ENCODE measurements at places on chromosomes 4 and X.

DNA sequence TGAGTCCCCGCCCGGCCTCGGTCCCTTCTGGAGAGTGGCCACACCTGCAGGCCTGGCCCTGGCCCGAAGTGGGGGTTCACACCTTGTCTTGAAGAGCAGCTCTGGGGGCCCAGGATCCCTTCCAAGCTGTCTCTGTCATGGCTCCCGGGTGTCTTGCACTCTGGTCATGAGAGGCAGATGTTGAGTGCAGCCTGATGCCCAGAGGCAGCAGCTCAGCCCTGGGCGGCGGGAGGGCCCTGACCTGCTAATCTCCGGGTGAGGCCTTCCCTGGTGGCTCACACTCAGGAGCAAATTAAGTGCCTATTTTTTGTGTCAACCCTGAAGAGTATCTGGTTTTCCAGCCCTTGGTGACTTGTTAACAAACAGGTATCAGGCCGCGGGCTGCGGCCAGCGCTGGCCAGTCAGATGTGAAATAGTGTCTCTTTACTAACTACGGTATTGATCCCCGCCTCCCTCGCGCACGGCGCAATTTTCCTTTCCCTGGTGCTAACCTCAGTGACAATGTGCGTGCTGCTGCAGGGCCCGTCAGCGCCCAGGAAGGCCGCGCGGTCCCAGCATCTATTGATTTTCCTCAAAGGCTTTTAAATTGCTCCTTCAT is 24.2 kb downstream of the NKX1-1 start:
- no peak for DNase-seq

DNA sequence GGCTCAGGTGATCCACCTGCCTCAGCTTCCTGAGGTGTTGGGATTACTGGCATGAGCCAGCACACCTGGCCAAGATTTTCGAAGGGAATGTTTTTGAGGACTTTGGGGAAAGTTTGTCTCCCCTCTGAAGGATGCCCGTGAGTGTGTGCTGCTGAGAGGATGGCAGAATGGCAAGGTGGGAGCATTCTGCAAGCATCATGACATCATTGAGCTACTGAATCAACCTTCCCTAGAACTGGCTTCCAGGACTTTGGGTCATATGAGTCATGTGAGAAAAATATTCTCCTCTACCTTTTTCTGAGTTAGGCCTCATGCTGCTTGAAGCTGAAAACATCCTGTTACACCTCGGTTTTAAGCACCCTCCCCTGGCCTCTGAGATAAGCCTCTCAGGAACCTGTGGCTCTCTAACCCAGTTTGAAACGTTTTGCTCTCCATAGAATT is 31.0 kb downstream of the TMEM131L start:
- DNase-seq = no peak

GRCh38 chrX:130999360-130999759 is 58.8 kb upstream of the ARHGAP36 start:
- no peak for DNase-seq

DNA sequence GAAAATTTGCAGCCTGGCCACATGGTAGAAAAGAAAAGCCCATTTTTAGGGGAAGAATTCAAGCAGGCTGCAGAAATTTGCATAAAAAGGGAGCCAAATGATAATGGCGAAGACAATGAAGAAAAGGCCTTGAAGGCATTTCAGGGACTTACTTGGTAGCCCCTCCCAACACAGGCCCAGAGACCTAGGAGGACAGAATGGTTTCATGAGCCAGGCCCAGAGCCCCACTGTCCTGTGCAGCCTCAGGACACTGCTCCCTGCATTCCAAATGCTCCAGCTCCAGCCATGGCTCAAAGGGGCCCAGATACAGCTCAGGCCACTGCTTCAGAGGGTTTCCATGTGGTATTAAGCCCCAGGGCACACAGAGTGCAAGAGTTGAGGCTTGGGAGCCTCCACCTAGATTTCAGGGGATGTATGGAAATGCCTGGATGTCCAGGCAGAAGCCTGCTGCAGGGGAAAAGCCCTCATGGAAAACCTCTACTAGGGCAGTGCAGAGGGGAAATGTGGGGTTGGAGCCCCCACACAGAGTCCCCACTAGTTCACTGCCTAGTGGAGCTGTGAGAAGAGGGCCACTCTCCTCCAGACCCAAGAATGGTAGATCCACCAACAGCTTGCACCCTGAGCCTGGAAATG is 271.7 kb upstream of the KLF3 start:
- DNase-seq = no peak

DNA sequence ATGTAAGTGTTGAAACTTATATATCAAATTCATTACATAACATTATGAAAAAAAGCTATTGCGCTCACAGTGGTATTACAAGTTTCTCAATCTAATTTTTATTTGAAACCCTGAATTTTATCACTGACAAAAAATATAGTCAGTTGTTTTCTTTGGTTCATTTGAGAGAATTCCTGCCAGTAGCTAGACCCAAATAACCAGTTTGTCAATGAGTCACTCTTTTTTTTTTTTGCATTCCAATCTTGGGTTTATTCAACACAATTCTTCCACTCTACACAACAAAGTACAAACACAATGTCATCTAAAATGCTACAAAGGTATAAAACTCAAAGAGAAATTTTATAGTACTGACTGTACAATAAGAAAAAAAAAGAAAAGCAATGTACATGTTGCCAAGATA is 13.1 kb downstream of the HPF1 start:
- DNase-seq = no peak

GRCh38 chr4:113733685-113734084 is 27.9 kb downstream of the CAMK2D start:
- no peak for DNase-seq

GRCh38 chrX:150229030-150229429 is 134.1 kb upstream of the MAMLD1 start:
- DNase-seq = no peak
